ENCODE measurements at places on chromosomes 3 and 15.

- DNase-seq: peak; percentile 56
Observed at GRCh38 chr15:99249270-99249841, at the start of gene TTC23. TTC23 (minus strand) TSS chr15:99249581; CDS start chr15:99228712, 20,869 bp downstream.

- DNase-seq: no peak
Observed at GRCh38 chr3:158381262-158381868, 189.6 kb upstream of the MLF1 start.

- no peak for DNase-seq
Observed at GRCh38 chr15:59657635-59658125, 365 bp upstream of the GTF2A2 start.

DNA sequence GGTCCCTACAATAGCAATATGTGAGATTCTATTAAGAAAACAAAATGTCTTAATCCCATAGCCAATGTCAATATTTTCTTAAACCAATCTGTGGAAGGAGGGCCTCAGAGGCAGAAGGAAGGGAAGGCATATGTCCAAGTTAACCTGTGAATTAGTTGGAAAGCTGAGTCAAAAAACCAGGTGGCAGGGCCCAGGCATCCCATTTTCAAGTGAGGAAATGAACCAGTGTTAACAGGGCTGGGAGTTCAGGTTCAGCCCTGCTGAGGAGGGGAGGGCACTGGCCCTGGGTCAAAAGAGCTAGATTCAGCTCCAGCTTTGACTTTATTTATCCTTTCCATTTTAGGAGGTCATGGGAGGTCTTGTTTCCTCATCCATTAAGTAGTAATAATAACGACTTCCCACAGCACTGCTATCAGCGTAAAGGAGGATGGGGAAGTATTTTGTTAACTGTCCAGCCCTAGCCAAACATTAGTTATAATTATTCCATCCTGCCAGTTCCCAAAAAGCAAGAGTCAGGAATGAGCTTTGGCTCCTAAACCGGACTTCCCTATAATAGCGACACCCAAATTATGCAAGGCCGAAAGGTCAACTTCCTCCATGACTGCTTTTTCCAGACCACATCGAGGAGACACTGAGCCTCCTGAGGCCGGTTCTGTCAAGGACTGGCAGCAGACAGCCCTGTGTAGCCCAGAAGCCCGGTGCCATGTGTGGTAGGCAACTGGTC is 3.2 kb downstream of the MASP1 start:
- no peak for DNase-seq

DNA sequence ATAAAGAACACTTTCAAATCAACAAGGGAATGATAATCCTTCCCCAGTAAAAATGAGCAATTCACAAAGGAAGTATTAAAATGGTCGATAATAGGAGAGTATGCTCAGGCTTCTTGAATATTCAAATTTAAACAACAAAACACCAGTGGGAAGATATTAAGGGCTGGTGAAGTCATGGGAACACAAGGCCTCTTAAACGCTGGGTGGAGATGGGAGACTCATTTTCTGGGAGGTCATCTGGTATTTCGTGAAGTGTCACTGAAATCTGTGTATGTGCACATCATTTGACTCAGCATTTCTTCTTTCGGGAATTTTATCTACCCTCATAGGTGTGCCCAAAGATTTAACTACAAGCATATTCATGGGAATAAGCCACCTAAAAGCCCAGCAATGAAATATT is 40.1 kb upstream of the CTXND1 start:
- no peak for DNase-seq

DNA sequence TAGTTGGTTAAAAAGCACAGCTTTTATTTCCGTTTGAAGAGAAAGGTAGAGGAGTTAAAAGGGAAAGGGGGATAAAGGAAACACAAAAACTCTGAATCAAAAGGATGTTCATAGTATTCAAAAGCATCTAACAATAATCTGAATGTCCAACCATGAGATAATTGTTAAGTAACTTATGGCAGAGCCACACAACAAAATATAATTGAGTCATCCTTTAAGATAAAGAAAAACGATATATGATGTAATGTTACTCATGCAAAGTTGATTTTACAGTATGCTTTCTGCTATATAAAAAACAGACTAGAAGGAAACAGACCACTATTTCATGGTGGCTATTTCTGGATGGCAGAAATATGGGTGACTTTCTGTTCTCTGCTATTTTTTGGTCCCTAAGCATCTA is 3.9 kb downstream of the XPC start:
- no peak for DNase-seq

DNA sequence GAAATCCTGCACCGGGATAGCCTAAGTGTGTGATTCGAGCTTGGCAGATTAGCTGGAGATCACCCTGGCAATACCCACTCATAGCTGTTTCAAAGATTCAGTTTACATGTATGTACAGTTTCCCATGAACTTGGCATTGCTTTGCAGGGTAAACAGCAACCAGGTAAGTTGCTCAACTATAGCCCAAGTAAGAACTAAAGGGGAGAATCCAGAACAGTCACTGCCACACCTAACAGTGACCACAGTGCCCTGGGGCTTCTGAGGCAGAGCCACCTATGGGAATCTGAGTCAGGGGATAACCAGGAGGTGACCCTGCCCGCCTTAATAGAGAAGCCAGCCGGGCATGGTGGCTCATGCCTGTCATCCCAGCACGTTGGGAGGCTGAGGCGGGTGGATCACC is 15.9 kb downstream of the CDAN1 start:
- no peak for DNase-seq

DNA sequence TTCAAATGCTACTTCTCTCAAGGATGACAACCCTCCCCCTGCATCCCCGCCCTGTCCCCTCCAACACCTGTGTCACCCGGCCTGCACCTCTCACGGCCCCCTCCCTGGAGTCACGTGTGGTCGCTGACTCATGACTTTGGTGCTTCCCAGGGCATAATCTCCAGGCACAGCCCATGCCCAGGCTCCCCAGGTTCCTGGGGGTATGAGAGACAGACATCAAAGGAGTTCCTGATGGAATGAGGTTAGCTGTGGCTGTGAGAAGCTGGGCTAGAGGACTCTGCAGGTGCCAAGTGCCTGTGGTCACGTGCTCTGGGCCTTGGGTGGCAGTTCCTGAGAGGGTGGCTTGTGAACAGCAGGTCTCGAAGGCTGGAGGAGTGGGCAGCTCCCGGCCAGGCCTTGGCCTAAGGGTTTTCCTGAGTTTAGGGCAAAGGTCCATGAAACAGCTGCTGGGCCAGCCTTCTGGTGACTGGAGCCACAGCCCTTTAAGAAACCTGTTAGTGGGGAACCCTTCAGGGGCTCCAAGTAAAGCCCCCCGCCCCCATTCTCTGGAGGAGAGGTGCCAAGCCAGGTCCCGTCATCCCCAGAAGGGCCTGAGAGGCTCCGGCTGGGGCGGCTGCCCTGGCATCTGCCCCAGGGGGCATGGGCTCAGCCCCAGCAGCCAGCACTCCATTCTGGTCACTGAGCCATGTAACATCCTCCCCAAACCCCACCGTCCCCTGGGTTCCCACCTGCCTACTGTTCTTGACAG is 230.0 kb downstream of the XXYLT1 start:
- no peak for DNase-seq

DNA sequence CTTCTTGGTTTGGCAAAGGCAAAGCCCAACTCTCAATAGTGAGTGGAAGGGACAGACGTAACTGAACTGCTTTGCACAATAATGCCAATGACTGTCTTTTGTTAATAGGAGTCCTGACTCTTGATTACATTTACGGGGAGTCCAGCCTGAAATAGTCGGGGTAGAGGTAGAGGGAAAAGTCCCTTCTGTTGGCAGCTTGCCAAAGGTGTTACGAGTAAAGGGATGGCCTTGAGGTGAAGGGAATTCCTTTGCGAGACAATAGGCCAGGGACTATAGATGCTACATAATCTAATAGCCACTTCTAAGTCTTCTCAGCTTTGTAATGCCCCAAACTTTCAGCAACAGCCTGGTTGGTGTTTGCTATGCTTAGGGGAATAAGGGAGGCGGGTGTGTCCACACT is 2.2 kb upstream of the SENP2 start:
- DNase-seq: no peak

DNA sequence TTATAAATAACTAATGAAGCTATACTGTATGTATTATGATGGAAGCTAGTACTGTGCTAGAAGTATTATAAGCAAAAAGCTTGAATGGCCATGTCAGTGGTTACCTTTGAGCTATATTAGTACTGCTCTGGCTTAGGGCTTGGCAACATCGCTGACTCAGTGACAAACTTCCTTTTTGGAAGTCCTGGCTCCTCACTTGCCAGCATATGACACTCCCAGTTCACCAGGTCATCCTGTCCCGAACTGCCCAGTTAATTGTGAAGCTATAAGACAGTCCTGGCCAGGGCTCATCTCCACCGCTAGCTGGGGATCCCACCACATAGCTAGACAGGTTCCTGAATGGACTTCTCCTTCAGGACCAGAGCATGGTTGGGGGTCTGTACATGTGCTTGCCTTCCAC is 31.9 kb downstream of the RAB8B start:
- DNase-seq: no peak

- no peak for DNase-seq
Observed at GRCh38 chr3:139124197-139124596, 79.5 kb upstream of the PRR23C start.

- DNase-seq: no peak
Observed at GRCh38 chr3:69110941-69111546, 11.4 kb downstream of the LMOD3 start.

DNA sequence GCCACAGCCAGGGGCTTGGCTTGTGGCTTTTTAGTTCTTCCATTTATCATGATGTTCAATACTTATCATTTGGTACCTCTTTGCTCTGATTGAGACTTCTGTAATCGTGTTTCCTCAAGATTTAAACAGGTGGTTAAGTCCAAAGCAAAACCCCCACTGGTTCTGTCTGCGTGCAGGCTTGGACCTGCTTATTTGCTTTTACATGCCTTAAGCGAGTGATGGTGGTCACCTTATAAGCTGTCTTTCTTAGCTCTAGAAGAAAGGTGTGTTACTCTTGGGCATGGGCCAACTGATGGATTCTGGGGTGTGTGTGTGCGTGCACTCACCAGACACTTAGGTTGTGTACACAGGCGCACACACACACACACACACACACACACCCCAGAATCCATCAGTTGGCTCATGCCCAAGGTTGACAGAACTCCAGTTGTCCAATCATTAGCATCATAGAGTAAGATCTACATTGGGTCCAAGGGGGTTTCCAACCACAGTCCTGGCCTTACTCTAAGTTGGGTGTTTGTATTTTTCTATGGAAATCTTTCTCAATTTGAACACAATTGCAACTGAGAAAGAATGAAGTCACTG is 1.2 kb downstream of the MYZAP start:
- peak; percentile 9 for DNase-seq

DNA sequence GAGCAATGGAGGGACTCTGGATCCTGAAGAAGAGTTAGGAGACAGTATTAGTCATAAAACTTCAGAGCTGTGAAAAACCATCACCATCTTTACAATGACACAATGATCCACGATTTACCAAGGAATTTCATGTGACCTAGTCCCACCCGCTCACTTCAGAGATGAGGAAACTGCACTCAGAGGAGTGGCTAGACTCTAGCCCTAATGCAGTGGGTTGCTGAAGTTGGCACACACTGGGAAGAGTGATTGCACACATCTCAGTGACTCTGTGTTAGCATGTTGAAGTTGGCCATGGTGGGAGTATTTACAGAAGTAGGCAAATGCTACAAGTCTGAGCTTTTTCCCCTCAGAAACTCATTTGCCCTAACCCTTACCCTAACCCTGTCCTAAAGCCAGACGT is 35.2 kb upstream of the SPATA12 start:
- no peak for DNase-seq

GRCh38 chr15:59178151-59178695 is 28.4 kb upstream of the LDHAL6B start:
- no peak for DNase-seq

Data from retina (tissue), 1 donor.